Aorta (tissue), 5 donors: ENCODE measurements at places on chromosomes 7 and 10. TPM values are rescaled to one million over a fixed set of nuclear protein-coding genes. Genes with fewer than 3 reads are reported as not detected.

DNA sequence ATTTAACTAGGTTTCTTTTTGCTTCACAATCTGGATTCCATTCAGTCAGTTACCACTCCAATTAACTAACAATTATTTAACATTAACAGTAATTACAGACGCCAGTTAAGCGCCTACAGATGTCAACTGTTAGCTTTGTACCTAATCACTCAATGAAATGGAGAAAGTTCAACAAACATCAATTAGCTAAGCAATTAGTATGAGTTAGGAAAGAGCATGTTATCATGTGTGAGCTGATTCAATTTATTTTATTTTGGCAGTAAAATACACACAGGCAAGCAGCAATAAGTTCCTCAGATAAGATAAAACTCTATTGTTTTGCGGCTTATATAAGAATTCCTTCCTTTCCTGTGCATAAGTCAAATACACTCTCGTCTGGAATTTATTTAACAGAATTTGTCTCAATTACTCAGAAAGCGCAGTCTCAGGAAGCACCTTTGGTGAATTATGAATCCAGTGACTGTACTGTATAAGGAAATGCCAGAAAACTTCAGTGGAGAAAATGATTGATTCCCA, 427.1 kb upstream of the GALNT17 start:
- no peak for DNase-seq

DNA sequence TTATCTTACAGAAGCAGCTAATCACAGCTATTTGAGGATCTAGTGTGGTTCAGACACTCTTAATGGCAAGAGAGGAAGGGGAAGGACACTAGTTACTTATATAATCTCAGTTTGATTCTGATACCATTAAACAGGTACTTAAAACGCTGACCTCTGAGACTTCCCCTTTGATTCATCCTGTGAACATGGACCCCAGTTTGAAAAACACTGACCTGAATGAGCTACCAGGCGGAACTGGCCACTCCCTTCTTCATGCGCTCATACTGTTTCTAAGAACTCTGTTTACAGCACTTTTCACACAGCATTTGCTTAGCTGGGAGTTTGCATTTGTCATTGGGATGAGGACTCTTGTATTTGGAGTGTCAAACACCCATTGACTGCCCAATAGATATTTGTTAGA, 45.7 kb downstream of the BEND7 start:
- DNase-seq = no peak

LANCL2 gene
- 7.0 TPM for total RNA-seq

GRCh38 chr10:63142136-63142535, 9.0 kb downstream of the NRBF2 start:
- DNase-seq = no peak

MCM10 gene
- total RNA-seq = 0.78 TPM

DNA sequence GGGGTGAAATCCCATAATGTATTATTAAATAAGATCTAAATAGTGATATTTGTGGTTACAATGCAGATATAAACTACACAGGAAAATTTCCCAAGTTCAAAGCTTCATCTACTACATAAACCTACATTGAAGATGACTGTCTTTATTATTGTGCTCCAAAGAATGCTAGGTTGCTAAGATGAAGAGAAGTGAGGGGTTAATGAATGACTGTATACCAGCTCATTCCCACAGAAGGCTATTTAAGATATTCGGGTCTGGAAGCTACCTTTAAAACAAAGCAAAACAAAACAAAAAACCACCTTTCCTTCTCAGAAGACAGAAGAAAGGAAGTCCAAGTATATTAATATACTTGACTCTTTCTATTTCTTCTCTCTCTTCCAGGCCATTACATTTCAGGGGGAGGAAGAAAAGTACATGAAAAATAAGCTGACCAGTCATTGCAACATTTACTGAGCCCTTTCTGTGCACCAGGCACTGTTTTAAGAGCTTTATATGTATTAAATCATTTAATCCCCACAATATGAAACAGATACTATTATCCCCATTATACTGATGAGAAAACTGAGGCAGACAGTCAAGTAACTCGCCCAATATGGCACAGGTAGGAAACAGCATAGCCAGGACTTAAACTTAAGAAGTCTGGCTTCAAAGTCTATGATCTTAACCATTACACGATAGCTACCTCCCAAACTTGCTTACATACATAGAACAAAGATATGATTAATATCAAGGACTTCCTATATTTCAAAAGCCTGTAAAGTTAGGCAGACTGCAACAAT, 48.1 kb downstream of the TNPO3 start:
- no peak for DNase-seq

AOC1 gene
- total RNA-seq = not detected

DNA sequence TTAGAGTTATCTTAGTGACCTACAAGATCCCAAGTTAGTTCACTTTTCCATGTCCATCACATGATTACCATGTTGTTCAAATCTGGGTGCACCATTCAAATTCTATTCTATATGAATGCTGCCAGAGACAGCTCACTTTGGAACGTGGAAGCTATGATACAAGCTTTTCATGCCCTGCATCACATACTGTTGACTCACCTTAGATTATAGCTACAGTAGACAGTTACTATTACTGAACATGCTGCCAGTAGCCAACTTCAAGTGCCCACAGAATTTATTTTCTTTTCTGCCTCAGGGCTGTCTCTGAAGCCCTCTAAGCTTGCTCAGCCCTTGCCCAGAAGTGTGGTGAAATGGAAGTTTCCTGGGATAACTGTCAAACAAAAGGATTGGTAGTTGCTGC, 231.1 kb downstream of the GPR158 start:
- DNase-seq = no peak

DNA sequence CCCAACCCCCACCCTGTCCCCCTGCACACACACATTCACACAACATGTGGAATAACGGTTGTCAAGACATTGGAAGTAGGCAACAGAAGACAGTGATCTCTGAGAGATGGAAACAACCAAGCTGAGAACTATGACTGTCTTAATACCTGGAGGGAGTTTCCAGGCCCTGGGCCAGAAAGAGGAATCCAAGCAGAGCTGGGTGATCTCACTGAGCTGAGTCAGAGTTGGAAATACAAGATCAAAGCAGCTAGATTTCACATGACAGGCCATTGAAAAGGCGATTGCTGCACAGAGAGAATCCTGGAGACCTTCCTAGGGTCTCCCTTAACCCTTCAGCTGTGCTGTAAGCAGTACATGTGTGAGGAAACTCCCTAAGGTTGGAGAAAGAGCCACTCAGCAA, 165.8 kb upstream of the PRSS1 start:
- DNase-seq = no peak

GRCh38 chr7:151053096-151053495, 4.6 kb downstream of the CDK5 start:
- DNase-seq = no peak

AZGP1 gene
- total RNA-seq = 0.63 TPM

- DNase-seq = no peak
Measured at GRCh38 chr7:87027900-87028299, 31.6 kb downstream of the ELAPOR2 start.

GRCh38 chr10:15620337-15620736, 99.4 kb downstream of the ITGA8 start:
- no peak for DNase-seq

UNCX gene
- total RNA-seq = not detected

GRCh38 chr10:116817780-116818343, 31.4 kb upstream of the ENO4 start:
- DNase-seq = no peak

DNA sequence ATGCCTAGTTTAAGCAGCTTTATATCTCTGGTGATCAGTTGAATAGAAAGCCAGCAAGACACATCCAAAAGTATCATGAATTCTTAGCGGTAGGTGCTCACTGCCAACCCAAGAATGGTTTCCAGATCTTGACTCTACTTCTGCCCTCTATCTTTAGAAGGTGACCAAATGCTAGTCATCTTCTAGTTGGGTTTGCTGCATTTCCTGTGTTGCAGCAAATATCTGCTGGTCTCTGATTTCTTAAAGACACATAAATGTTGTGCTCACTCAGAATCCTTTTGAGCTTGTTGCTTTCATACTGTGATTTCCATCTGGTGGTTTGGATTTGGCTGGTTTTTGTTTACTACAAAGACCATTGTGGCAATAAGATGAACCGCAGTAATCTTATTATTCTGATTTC, 2.2 kb downstream of the CDC123 start:
- no peak for DNase-seq

SEMA4G gene
- total RNA-seq = 1.5 TPM

ZNF92 gene
- 8.0 TPM for total RNA-seq

- DNase-seq = peak; percentile 94
Measured at GRCh38 chr7:44087911-44088838, 5.8 kb upstream of the POLM start.

- DNase-seq = no peak
Measured at GRCh38 chr10:47175181-47176123, 124.5 kb upstream of the GDF10 start.
